ENCODE measurements at places on chromosomes 13 and 19.

DNA sequence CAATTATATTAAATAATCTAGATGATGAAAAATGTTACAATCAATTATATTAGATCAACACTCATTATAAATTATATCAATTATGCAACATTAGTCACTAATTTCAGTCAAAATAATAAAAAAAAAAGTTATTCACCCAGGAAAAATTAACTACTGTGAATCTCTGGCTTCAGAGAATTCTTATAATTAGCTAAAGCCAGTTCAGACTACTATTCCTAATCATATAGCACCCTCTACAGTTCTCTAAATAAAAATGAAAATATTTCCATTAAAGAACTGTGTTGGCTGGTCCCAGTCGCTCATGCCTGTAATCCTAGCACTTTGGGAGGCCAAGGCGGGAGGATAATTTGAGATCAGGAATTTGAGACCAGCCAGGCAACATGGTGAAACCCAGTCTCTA, 33.0 kb downstream of the XPO4 start:
- DNase-seq = no peak

- no peak for DNase-seq
Measured at GRCh38 chr13:110589793-110590390, 25.5 kb upstream of the NAXD start.

DNA sequence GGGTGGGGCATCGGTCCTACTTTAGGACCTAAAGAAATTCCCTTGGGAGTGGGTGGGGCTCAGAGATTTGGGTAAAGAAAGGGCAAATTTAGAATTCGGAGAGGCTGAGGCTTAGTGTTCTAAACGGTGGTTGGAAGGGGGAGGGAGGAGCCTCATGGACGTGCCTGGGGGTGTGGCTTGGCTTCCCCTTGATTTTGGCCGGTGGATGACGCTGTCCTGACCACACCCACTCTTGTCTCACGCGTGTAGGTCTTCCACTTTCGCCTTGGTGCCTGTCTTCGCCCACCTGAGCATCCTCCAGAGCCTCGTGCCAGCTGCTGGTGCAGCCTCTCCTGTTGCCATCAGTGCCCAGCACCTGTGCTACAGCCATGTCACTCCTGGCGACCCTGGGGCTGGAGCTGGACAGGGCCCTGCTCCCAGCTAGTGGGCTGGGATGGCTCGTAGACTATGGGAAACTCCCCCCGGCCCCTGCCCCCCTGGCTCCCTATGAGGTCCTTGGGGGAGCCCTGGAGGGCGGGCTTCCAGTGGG, 1.2 kb upstream of the NUP62 start:
- DNase-seq = no peak

DNA sequence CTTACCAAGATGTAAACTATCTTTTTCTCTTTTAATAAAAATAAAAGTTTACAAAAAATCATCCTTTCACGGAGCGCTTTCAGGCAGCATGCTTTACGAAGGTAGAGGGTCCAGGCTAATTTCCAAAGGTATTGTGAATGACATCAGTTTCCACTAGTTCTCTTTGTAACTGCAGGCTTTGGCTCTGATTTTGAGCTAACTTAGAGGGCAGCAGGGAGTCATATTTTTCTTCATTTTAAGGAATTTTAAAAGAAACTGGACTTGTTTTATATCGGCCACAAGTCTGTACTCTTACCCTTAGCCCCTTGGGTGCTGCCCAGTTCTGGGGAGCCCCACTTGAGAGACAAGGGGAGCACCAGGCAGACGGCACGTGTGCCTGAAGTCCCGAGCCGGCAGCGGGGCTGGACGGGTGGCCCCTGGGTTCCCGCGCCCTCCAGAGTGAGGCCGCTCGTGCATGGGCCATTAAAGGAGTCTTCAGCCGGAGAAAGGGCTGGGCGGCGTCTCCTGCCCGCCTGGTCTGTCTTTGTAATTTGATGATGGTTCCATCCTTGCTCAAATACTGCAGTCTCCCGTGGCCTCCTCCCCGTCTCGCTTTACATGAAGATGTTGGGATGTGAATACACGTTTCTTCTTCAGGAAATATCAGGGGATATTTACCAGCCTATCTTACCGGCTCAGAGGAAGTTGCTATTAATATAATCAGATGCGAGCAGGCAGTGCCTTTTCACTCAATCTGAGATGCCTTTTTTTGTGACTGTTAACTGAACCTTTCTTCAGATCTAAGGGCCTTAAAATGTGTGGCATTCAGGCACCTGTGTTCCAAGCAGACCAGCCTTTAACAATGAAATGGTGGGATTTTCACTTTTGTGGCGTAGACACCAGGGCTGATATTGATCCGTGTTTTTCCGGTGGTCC, 67.4 kb downstream of the GGACT start:
- no peak for DNase-seq

GRCh38 chr19:39212375-39212742, 8.3 kb upstream of the SYCN start:
- DNase-seq = no peak

DNA sequence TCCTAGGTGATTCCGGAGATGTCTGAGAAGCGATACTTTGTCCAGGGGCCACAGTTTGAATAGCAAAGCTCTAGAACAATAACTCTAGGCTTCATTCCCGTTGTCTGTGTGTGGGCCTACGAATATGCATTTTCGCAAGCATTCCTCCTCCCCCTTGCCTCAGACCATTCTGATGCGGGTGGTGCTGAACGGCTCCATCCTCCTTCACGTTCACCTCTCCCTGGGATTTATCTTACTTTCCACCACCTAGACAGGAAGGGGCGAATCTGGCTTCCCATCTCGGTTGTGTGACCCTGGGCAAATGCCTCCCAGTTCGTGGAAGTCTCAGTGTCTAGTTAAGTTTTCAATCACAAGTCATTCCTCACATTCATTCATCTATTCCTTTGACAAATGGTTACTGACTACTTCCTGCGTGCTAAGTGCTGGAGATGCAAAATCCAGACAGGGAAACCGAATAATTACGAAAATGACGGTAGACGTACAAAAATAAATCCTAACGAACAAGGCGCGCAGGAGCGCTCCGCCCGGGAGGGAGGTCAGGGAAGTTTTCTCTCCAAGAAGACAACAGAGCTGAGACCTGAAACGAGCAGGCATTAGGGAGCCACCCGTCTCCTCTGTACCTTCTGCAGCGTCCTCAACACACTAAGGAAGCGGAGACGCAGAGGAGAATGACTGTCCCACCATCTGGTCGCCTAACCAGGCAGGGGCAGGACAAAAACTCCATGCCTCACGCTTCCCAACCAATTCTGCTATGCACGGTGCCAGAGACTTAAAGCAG, 1.3 kb upstream of the CNOT3 start:
- DNase-seq = no peak

DNA sequence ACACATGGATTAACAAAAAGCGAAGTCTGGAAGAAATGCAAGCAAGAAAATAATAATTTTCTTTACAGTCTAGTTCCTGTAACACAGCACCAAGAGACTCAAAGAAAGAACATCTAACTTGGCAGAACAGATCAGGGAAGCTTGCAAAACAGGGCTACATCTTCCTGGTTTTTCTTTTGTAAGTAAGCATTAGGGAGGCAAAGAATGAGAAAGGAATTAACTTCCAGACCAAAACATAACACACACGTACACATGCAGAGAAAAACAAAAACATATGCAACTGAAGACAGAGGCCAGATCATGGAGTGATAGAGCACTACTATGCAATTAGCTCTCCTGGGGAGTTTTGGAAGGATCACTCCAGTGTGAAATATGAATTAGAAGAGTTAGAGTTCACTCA, 120.5 kb downstream of the DIAPH3 start:
- no peak for DNase-seq

GRCh38 chr13:39835253-39835652, 179.8 kb downstream of the COG6 start:
- no peak for DNase-seq

DNA sequence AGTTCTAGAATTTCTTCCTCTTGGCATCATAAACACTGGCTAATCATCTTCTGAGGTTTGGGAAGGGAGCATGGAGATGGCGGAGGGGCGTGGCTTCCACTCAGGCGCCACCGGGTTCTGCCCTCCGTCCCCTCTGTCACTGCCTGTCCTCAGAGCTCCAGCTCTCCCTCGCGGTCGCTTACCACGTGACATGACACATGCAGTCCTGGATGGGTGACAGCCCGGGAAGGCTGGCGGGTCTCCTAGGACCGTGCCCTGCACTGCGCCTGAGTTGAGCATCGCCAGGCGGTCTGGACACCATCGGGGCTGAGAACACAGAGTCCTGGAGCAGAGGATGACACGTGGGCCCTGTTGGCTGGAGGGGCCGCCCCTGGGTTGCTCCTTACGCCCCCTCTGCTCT, 123.3 kb downstream of the RAB20 start:
- no peak for DNase-seq

DNA sequence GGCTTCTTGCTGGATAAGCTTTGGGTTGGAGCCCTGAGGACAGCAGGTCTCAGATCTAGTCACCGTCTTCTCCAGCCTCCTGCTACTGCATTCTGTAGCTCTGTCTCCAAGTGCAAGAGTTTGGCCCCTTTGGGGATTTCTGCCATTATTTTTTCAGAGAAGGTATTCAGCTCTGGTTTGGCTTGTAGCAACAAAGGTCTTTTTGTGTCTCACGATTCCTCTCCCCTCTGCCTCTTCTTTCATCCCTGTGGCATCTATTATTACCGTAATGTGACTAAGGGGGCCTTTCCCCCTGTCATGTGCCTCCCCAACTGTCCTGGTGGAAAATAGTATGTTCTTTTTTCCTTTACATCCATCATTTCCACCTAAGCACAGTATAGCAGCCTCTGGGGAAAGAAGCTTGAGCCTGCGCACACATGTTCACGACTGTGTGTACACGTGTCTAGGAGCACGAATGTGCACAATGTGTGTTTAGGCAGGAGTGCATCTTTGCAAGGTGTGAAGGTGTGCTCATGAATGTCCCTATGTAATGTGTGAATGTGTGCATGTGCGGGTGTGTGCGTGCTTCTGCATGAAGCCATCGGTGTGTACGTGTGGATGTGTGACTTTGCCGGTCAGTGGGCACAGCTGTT, 273.9 kb downstream of the ZNF536 start:
- no peak for DNase-seq

DNA sequence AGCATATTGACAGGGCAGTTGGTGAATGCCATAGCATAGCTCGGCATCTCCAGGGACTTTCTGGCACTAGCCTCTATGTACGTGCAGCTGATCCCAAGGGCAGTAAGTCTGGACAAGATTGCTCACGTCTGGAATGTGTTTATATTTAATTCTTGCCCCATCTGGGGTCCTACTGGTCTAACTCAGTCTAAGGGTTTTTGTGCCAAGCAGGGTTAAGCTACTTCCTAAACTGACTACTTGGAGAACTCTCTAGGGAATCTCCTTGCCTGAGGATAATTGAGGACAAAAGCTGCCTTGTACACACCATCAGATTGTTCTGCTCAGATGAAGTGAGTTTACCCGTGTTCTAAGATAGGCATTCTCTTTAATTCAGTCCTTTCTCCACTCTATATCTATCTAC, 358.1 kb downstream of the MYO16 start:
- no peak for DNase-seq

- DNase-seq = no peak
Measured at GRCh38 chr19:41479757-41480191, 36.8 kb downstream of the ERICH4 start.

- no peak for DNase-seq
Measured at GRCh38 chr19:45119582-45119981, 26.6 kb downstream of the PPP1R37 start.

DNA sequence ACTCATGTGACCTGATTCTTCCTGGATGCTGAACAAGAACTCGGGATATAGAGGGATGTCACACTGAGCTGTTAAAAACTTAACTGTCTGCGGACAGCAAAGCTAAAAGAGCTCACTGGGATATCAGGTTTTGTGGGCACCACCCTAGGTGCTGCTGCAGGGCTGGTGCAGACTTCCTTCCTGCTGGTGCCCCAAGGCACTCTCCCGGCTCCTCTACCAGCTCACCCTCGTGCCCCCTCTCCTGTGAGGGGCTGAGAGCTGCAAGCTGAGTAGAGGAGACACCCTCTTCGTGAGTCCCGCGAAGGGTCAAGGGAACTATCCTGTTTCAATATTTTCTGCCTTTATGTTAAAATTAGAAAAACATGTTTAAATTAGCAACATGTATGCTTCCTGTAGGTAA, 1475.7 kb downstream of the EFNB2 start:
- DNase-seq = no peak

DNA sequence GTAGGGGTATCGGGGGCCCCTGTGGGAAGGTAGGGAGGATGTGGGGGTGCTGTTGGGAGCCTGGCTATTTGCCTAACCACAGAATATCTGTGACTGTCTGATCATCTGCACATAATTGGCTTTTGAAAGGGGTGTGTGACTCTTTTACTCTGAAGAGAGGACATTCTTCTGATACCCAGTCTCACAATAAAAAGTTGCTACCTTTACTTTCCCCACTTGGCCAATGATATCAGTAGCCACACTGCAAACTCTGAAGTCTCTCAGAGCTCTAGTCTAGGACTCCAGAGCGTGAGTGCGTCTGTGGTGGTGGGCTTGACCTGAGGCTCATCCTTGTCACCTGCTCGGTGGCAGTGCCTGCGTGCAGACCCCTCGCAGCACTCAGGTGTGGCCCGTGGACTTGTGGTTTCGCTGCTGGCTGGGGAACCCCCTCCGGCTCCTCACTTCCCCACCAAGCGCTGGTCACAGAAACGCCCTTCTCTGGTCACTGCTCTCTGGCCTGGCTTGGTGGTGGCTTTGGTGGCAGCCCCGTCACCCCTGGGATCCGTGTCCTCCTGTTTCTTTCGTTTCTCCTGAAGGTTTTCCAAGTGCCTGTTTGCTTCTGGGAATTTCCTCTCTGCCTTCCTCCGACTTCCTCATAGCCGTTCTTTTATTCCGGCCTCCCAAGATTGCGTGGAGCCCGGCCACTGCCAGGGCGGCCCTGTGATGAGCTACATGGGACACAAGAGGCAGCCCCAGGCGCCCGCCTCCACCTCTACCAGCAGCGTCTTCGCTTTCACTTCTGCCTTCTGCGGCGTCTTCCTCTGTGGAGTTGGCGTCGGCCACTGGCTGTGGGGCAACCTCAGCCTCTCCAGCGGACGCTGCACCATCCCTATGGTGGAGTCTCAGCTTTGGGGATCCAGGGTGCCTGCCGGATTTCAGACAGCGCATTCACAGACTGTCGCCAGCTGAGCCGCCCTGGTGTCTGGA, 78.0 kb downstream of the ATP11A start:
- DNase-seq = no peak

DNA sequence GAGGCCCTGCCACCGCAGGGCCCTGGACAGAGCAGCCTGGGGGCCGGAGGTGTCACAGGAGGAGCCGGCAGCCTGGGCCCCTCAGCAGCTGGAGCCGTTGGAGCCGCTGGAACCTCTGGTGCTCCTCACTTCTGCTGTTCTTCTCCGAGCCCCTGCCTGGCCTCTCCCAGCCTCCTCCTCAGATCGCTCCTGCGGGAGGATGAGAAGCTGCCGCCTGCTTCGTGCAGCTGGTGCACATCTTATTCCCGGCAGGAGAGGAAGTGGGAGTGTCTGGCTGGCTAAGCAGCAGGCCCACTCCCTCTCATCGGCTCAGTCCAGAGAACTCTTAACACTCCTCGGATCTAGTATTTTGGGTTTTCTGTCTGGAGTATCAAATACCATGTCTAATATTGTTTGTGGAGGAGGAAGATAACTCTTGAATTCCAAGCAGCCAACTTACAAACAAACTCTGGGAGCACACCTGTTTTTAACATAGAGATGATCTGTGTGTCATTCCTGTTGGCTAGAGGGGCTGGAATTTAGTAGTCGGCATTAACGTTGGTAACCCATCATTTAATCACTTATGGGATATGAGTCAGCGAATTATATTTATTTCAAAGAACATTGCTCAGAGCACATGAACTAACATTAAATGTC, 37.1 kb upstream of the RNF113B start:
- DNase-seq = no peak
